Kidney epithelial cell (primary cell): ENCODE measurements at places on chromosomes 1 and 21. TPM values are rescaled to one million over a fixed set of nuclear protein-coding genes. Genes with fewer than 3 reads are reported as not detected.

Gene MAP10
- 3.7 and 5.5 TPM in 2 replicates for total RNA-seq

Gene ITLN1
- not detected in 2 replicates for total RNA-seq

Gene PGLYRP4
- total RNA-seq = 0.07 and 0.71 TPM in 2 replicates

Gene LAMTOR2
- total RNA-seq = 96.5 and 108 TPM in 2 replicates

Gene WNT9A
- 10.1 and 10.3 TPM in 2 replicates for total RNA-seq

Gene FAM167B
- total RNA-seq = 2.7 TPM in 1 of 2 replicates, not detected in the other

Gene PIGR
- total RNA-seq = not detected in 2 replicates

Gene INAVA
- total RNA-seq = 185 and 292 TPM in 2 replicates

Gene CFAP141
- total RNA-seq = not detected in 2 replicates

Gene LPAR3
- 0.55 and 0.58 TPM in 2 replicates for total RNA-seq

Gene NMNAT2
- 0.27 and 1.0 TPM in 2 replicates for total RNA-seq

Gene NPR1
- 2.0 and 2.1 TPM in 2 replicates for total RNA-seq

Gene OR2L13
- total RNA-seq = not detected in 2 replicates

Gene GABRD
- total RNA-seq = not detected in 2 replicates

Gene CLEC20A
- not detected in 2 replicates for total RNA-seq

Gene DYNLT5
- total RNA-seq = not detected in 2 replicates

Gene MLLT11
- 26.4 and 26.8 TPM in 2 replicates for total RNA-seq

Gene AADACL4
- total RNA-seq = not detected in 2 replicates

Gene MXRA8
- 106 and 165 TPM in 2 replicates for total RNA-seq

Gene IPO13
- 29.2 and 32.8 TPM in 2 replicates for total RNA-seq

Gene DISP3
- total RNA-seq = 0.17 and 0.68 TPM in 2 replicates

Gene TCHH
- total RNA-seq = 0.07 and 0.08 TPM in 2 replicates

Gene CCDC24
- total RNA-seq = 4.4 and 9.6 TPM in 2 replicates
